Type B pancreatic cell (in vitro differentiated cells): ENCODE measurements at places on chromosomes 4 and X. TPM values are rescaled to one million over a fixed set of nuclear protein-coding genes. Genes with fewer than 3 reads are reported as not detected.

Gene ARHGAP36
- total RNA-seq, result 0.92 and 1.6 TPM in 2 replicates

Gene RGN
- total RNA-seq, result 3.5 and 16.2 TPM in 2 replicates

- no peaks in the 10 kb centered on the region for H3K27me3 ChIP-seq
- H3K4me1 ChIP-seq, result no peaks in the 10 kb centered on the region
- H3K27ac ChIP-seq, result no peak overlapping the region
Measured at GRCh38 chr4:61011051-61011450, 189.1 kb upstream of the ADGRL3 start.

- no peaks in the 10 kb centered on the region for H3K27me3 ChIP-seq
- H3K36me3 ChIP-seq, result no peaks in the 10 kb centered on the region
- H3K4me1 ChIP-seq, result no peaks in the 10 kb centered on the region
- DNase-seq, result no peak
- H3K4me3 ChIP-seq, result no peak overlapping the region
Measured at GRCh38 chrX:147217334-147217733, 402.8 kb upstream of the CXorf51A start.

DNA sequence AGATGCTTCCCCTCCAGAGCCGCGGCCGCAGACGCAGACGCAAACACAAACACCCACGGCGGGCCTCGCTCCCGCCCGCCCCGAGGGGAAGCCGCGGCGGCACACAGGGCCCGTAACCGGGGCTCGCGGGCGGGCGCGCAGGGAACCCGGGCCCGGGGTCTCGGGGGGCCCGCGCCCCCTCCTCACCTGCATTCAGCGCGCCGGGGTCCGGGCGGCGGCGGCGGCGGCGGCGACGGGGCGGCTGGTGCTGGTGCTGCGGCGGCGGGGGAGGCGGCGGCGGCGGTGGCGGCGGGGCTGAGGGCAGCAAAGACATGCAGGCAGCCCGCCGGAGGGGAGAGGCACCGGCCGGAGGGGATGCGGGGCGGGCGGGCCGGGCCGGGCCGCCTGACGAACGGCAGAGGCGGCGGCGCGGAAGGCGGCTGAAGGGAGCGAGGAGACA, 255 bp upstream of the CNOT6L start:
- peak overlapping the region; percentile 99 for H3K27ac ChIP-seq
- DNase-seq, result peak; percentile 71
- H3K27me3 ChIP-seq, result peaks cover 3% of the 10 kb centered on the region
- no peaks in the 10 kb centered on the region for H3K36me3 ChIP-seq
- peak overlapping the region; percentile 100 for H3K4me3 ChIP-seq
- peaks cover 24% of the 10 kb centered on the region for H3K4me1 ChIP-seq

DNA sequence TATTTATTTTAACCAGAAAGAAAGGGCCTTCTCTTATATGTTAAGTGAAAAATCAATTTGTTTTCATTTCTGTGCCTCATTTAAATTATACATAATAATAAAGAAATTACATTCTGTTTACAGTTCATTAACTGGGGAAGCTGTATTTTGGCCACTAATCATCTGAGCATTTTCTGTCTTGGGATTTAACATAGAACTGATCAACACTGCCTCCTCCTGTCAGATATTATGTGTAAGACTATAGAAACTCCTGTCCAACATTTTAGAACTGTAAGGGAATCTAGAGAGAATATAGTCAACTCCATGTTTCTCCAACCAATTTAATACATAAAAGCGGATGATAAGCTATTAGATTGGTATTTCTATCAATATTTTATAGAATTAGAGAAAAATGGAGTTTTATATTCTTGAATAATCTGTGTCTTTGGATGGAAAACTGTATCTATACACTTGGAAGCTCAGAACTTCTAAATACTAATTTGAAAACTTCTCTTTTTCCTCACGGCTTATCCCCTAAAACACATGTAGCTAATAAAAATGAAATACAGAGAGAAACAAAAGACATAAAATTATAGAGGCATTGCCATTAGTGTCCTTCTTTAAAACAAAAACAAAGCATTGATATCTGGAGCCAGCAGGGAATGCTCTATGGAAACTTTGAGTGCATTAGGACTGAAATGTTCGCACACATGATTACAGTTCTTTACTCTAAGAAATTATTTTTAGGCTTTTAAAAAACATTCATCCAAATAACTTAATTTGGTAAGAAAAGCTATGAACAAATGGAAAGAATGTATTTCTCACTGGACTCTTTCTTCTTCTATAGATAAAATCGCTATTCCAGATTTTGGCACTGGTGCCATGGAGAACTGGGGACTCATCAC, 33.1 kb downstream of the ENPEP start:
- no peaks in the 10 kb centered on the region for H3K36me3 ChIP-seq
- H3K27me3 ChIP-seq, result no peaks in the 10 kb centered on the region
- no peak overlapping the region for H3K27ac ChIP-seq
- no peaks in the 10 kb centered on the region for H3K4me1 ChIP-seq
- H3K4me3 ChIP-seq, result no peak overlapping the region
- DNase-seq, result no peak

- no peaks in the 10 kb centered on the region for H3K36me3 ChIP-seq
- no peak overlapping the region for H3K4me3 ChIP-seq
- H3K4me1 ChIP-seq, result no peaks in the 10 kb centered on the region
Measured at GRCh38 chr4:101500742-101501141, 153.4 kb upstream of the PPP3CA start.

GRCh38 chr4:177987896-177988295, 545.7 kb upstream of the AGA start:
- no peaks in the 10 kb centered on the region for H3K27me3 ChIP-seq
- H3K36me3 ChIP-seq, result no peaks in the 10 kb centered on the region
- no peak overlapping the region for H3K4me3 ChIP-seq
- no peak overlapping the region for H3K27ac ChIP-seq
- DNase-seq, result no peak
- no peaks in the 10 kb centered on the region for H3K4me1 ChIP-seq

DNA sequence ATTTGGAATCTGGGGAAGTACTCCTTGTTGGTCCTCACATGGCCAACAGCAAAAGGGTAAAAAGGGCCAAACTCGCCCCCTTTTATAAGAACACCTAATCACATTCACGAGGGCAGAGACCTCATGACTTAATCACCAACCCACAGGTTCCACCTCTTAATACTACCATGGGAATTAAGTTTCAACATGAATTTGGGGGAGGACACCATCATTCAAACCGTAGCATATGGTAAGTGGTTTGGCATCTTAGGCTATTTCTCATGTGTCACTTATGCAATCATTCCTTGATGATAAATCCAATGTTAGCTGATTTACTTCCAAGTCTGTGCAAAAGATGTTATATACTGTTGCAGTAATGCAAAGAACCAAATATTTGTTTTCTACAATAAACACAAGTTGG, 302.9 kb upstream of the FAM241A start:
- H3K27ac ChIP-seq, result no peak overlapping the region
- H3K4me3 ChIP-seq, result no peak overlapping the region
- H3K36me3 ChIP-seq, result no peaks in the 10 kb centered on the region
- no peak for DNase-seq
- peaks cover 14% of the 10 kb centered on the region for H3K27me3 ChIP-seq

DNA sequence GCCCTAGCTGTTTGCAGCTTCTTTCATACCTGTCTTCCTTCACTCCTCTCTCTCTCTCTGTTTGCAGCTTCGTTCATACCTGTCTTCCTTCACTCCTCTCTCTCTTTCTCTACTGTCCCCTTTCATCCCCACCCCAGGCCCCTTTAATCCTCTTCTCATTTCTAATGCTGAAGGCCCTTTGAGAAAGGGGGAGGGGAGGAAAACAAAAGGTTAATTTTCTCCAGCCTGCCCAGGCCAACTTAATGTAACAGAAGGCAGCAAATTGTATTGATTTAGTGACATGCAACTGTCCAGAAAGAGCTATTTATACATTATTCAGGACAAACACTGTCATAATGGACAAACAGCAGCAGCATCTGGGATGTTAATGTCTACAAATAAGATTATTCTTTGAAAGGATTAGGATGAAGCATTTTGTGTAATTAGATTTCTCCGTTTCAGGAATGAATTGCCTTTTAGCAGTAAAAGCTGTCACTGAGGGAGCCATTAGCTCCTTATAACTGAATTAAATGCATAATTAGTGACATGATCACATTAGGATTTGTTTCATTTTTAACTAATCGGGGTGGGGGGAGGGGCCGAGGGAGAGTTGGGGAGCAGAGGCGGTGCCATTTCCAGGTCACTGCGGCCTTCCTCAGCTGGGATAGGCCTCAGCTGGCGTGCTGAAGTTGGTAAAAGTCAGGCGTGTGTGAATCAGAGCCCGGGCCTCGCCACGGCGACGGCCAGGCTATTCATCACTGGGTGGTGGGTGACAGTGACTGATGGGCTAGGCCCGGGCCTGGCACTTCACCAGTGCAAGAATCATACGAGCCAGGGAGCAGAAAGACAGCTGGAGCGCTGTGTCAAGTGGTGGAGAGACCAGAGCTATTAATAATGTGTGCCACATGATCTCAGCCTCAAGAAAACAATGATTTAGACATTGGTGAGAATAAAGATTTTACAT, 174.5 kb downstream of the NKX6-1 start:
- peaks cover 7% of the 10 kb centered on the region for H3K4me1 ChIP-seq
- H3K4me3 ChIP-seq, result no peak overlapping the region
- no peaks in the 10 kb centered on the region for H3K36me3 ChIP-seq
- H3K27ac ChIP-seq, result no peak overlapping the region
- peaks cover 7% of the 10 kb centered on the region for H3K27me3 ChIP-seq

DNA sequence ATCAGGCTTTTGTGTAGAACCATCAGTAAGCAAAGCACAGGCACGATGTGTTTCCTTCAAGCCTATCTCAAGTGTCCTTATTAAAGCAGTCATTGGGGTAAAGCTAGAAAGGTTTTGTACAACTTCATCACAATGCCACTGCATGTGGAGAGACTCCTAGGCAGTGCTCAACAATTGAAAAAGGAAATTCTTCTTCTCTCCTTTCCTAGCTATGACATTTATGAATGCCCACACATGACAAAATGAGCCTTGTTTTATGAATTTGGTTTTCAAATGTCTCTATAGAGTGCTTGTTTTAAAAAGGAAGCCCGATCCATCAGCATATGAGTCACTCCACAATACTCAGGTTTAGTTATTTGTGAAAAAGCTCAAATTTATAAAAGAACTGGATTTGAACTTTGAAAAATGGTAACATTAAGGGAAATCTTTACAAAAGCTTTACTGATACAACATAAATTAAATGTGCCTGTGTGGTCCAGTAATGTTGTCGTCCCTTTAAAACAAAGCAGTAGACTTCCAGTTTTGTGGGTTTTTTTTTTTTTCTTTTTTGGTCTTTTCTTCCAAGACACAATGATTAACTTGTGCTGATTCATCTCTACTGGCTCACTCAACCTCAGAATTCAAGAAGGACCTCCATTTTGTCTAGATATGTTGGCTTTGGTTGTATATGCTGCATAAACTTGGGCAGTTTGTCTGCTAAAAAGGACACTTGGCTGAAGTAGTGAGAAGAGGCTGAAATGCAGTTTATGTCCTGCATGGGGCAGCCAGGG, 273.8 kb downstream of the GASK1B start:
- no peaks in the 10 kb centered on the region for H3K36me3 ChIP-seq
- DNase-seq, result no peak
- H3K4me1 ChIP-seq, result no peaks in the 10 kb centered on the region
- H3K4me3 ChIP-seq, result no peak overlapping the region

DNA sequence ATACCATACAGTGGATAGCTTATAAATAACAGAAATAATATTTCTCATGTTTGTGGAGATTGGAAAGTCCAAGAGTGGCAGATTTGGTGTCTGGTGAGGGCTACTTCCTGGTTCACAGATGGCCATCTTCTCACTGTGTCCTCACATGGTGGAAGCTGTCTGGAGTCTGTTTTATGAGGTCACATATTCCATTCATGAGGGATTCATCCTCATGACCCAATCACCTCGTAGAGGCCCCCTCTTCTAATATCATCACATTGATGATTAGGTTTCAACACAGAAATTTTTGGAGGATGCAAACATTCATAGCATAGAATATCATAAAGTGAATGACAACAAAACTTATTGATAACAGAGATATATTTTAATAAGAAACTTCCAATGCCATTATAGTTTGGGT, 568.0 kb downstream of the STIM2 start:
- DNase-seq, result no peak
- H3K27ac ChIP-seq, result no peak overlapping the region
- H3K4me3 ChIP-seq, result no peak overlapping the region
- no peaks in the 10 kb centered on the region for H3K4me1 ChIP-seq
- no peaks in the 10 kb centered on the region for H3K36me3 ChIP-seq

DNA sequence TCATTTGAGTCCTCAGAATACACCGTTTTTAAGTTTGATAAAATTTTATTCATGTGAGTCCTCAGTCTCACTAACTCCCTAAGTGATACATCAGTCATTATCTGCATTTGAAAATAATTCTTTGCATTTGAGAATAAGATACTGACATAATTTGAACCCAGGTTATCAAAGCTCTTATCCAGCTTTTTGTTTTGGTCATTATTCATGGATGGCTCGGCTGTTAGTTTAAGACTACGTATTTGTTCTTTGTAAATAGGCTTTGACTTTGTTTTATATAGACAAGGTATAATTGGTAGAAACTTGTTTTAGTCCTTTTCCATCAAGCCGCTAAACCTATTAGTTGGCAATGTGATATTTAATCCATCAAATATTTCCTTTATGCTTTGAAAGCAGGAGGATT, 7.9 kb downstream of the SPRY1 start:
- no peak overlapping the region for H3K4me3 ChIP-seq
- peaks cover 2% of the 10 kb centered on the region for H3K27me3 ChIP-seq
- peaks cover 40% of the 10 kb centered on the region for H3K36me3 ChIP-seq
- no peak overlapping the region for H3K27ac ChIP-seq

GRCh38 chr4:150150629-150151062, 72.4 kb downstream of the DCLK2 start:
- H3K4me3 ChIP-seq, result no peak overlapping the region
- no peak overlapping the region for H3K27ac ChIP-seq
- peaks cover 4% of the 10 kb centered on the region for H3K27me3 ChIP-seq
- no peak for DNase-seq

GRCh38 chr4:79255793-79256192, 70.1 kb downstream of the NAA11 start:
- no peak overlapping the region for H3K4me3 ChIP-seq
- H3K36me3 ChIP-seq, result peaks cover 3% of the 10 kb centered on the region

GRCh38 chr4:43556262-43556661, 663.7 kb downstream of the GRXCR1 start:
- H3K27ac ChIP-seq, result no peak overlapping the region
- DNase-seq, result no peak
- no peaks in the 10 kb centered on the region for H3K36me3 ChIP-seq
- H3K27me3 ChIP-seq, result no peaks in the 10 kb centered on the region
- H3K4me1 ChIP-seq, result no peaks in the 10 kb centered on the region

DNA sequence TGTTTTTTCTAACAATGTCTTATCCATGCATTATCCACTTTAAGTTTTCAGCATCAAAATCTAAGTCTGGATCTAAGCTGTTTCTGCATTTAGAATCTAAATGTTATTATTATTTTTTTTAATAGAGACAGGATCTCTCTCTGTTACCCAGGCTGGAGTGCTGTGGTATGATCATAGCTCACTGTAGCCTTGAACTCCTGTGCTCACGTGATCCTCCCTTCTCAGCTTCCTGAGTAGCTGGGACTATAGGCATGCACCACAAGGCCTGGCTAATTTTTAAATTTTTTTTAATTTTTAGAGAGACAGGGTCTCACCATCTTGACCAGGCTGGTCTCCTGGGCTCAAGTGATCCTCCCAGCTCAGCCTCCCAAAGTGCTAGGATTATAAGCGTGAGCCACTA, 52.7 kb downstream of the WDR19 start:
- no peak overlapping the region for H3K27ac ChIP-seq
- no peak overlapping the region for H3K4me3 ChIP-seq
- H3K27me3 ChIP-seq, result no peaks in the 10 kb centered on the region

- H3K4me3 ChIP-seq, result no peak overlapping the region
- no peak overlapping the region for H3K27ac ChIP-seq
- DNase-seq, result no peak
- H3K4me1 ChIP-seq, result peaks cover 6% of the 10 kb centered on the region
- peaks cover 87% of the 10 kb centered on the region for H3K27me3 ChIP-seq
Measured at GRCh38 chr4:121769341-121769740, 4.4 kb upstream of the SMIM43 start.
